ENCODE measurements at places on chromosomes 13 and 19.
A peak's percentile ranks its signal among the peaks of the same experiment; 100 is the strongest.

GRCh38 chr19:14544977-14545715, 15.8 kb downstream of the TECR start:
- no peak for DNase-seq

DNA sequence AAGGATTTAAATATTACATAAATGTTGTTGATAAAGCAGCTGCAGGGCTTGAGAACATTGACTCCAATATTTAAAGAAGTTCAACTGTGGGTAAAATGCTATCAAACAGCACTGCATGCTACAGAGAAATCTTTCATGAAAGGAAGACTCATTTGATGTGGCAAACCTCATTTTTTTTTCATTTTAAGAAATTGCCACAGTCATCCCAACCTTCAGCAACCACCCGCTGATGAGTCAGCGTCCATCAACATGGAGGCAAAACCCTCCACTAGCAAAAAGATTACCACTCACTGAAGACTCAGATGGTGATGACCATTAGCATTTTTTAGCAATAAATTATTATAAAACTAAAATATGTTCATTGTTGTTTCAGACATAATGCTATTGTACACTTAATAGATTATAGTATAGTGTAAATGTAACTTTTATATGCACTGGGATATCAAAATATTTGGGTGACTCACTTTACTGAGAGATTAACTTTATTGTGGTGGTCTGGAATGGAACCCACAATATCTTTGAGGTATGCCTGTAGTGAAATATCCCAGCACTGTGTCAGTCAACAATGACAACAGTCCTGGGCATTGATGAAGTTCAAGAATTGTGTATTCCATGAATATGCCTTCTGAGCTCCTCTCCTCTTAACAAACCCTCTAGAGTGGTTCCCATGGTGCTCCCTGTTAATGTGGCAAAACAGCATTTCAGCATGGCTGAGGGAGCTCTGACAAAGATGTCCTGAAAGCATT, 52.4 kb upstream of the SOX21 start:
- no peak for DNase-seq

- DNase-seq: no peak
Observed at GRCh38 chr19:9828551-9829063, 889 bp downstream of the UBL5 start.

GRCh38 chr13:40508127-40508526, 158.3 kb downstream of the FOXO1 start:
- no peak for DNase-seq

GRCh38 chr13:101556676-101557123, 104.2 kb downstream of the ITGBL1 start:
- no peak for DNase-seq

- no peak for DNase-seq
Observed at GRCh38 chr13:92830821-92831220, 395.8 kb upstream of the GPC6 start.

DNA sequence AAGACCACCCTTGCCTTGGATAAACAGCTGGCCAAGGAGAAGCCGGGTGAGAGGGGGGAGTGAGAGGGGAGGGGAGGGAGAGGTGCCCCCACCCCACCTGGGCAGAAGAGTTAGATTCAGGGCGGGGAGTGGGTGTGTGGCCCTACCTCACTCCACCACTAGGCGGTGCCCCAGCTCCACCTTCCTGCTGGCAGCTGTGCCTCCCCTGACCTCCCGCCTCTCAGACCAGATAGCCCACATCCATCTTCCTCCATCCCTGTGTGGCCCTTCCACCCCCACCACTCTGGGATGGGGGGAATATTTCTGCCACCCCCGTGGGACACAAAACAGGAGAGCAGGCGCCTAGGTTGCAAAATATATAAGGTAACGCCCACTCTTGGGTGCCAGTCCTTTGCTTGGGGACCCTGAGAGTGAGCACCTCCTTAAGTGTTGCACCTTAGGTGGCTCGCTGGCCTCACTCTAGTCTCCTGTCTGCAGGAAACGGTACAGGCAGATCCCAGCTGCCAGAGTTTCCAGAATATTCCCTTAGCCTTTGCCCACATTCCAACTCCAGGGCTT, 13.8 kb upstream of the EHD2 start:
- peak; percentile 49 for DNase-seq

- no peak for DNase-seq
Observed at GRCh38 chr13:42865768-42866102, 84.4 kb downstream of the FAM216B start.

GRCh38 chr19:18895824-18896341, at the start of gene CERS1:
TSS of gene CERS1 (minus strand) at chr19:18896158. CDS start at chr19:18896072, 86 bp downstream.
- DNase-seq: no peak

DNA sequence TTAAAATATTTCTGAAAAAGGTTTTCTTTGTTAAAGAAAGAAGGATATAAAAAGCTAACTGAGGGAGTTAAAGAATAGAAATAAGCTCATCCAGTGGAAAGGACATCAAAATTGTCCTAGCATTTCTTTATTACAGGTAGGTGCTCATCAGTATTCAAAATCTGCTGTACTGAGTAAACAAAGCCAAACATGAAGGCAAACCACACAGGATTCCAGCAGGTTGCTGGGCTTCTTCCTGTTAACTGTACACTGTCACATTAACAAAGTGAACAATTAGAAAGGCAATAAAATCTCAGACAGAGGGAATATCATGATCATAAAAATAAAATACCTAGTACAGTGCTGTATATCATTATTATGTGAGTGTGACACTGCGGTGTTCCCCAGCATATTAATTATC, 1541.0 kb downstream of the SLITRK5 start:
- no peak for DNase-seq

DNA sequence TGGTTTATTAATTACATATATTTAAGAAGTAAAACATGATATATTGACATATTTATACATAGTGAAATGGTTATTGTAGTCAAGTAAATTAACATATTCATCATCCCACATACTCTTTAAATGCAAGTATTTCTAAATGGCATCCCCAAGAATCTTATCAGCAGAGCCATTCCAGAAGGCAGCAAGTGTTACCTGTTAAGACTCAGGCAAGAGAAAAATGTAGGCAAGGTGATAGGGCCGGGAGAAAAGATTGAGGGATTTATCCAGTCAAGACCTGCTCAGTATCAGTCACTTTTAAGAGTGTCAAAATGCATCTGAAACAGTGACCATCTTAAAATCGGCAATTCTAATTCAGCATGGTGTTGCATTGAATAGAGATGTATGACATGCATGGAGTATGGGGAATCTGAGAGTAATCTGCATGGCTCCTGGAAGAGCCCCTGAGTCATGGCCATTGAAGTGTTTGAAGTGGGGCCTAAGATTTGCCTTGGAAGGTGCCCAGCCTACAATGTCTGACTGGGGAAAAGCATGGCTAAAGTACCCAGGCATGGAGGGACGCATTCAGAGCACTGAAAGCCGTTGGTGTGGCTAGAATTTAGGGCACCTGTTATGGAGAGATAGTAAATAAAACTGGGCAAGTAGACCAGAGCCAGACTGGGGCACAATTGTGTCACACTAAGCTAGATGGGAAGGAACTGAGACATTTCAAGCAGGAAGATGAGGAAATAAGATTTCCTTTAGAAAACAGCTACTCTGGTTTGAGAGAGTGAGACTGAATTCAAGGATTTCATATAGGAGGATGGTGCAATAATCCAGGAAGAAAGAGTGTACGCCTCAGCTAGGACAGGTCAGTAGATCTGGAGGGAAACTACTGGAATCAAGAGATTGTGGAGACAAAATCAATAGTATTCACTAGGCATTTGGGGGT, 25.0 kb upstream of the C1QTNF9B start:
- DNase-seq: no peak

DNA sequence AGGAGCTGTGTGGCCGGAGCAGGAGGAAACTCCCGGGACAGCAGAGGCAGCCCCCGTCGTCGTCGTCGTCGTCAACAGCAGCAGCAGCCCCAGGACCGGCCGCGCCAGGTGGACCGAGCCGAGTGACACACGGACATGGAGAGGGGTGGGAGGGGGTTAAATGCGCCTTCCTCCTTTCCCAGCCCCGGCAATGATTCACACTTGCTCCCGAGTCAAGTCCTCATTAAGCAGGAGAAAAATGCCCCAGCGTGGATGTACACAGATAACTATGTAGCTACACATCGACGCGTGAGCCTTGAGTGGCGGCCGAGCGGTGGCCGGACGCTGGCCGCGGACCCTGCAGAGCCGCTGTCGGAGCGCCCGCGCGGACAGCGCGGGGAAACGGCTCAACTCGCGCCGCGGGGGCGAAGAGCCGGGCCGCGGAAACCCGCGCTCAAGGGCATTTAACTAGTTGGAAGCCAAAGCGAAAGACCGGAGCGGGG, 645 bp downstream of the UBL3 start:
- DNase-seq: peak; percentile 46

DNA sequence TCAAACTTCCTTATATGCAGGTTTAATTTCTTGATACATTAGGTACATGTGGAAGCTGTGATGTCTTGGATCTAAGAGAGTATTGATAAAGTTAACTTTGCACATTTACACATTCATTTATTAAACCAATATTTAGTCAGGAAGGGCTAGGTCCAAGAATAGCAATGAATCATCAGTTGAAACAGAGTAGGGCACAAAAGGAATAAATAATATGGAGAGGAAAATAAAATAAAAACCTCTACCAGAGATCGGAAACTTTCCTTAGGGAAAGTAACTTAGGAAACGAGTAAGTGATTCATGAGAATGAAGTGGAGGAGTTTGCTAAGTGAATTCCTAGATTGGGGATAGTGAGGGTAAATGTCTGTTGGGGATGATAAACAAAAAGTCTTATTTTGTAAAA, 259.4 kb upstream of the DACH1 start:
- DNase-seq: no peak

DNA sequence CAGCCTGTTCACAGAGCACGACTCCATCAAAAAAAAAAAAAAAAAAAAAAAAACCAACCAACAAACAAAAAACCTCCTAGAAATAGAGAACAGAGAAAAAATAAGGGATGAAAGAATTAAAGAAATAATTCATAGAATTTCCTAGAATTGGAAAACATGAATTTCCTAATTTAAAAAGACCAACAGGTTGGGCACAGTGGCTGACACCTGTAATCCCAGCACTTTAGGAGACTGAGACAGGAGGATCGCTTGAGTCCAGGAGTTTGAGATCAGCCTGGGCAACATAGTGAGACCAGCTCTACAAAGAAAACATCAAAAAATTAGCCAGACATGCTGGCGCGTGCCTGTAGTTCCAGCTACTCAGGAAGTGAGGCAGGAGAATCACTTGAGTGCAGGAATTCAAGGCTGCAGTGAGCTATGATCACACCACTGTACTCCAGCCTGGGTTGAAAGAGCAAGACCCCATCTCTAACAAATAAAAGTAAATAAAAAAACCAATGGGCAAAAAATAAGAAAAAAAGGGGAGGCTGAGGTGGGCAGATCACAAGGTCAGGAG, 6.5 kb downstream of the SPART start:
- DNase-seq: no peak

GRCh38 chr13:100298691-100299090, 209.8 kb downstream of the PCCA start:
- no peak for DNase-seq

DNA sequence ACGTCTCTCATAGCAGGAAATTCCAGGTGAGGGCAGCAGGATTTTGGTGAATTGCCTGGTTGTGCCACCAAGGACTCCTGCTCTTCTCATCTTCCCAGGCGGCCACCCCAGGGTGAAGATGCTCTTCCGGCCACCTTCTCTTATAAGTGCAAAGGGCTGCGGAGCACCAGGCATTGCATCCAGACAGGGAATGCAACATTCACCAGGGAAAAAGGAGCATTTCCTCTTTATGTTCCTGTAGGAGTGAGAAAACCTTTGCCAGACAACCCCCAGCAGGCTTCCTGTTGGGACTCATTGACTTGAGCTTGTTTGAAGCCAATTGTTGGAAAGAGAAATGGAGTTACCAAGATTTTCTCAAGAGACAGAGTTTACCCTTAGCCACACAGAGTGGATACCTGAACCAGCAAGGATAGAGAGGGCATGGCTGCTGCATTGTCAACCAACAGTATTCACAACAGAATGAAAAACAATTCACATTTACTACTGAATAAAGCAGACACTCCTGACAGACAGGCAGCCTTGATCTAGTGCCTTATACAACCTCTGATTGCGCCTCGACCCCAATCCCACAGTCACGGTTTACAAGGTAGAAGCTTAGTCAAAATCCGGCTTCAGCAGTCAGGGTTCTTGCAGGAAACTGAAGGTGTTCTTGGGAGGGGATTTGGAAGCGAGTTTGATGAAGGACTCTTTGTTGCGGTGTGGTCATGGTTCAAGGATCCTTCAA, 1.8 kb upstream of the ATP11A start:
- no peak for DNase-seq

- no peak for DNase-seq
Observed at GRCh38 chr13:41178040-41178439, 16.3 kb downstream of the KBTBD7 start.

DNA sequence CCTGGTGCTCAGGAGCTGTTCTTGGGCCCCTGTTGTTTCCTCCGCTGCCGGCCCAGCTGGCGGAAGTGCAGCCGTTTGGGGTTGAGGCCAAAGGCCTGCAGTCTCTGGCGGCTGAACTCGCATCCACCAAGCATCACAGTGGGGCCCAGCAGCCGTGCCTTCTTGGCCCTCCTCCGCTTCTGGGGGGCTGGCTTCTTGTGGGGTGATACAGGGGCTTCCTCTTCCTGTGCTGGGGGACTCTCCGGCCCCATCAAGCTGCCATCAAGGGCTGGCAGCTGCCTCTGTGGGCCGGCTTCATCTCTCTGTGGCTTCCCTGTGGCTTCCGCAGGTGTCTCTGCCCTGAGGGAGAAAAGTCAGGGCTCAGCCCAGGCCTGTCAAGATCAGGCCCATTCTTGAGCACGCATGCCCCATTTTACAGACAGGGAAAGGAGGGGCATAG, 10.3 kb downstream of the ATG4D start:
- peak; percentile 74 for DNase-seq

GRCh38 chr13:33263484-33263883, 22.1 kb downstream of the STARD13 start:
- DNase-seq: no peak

DNA sequence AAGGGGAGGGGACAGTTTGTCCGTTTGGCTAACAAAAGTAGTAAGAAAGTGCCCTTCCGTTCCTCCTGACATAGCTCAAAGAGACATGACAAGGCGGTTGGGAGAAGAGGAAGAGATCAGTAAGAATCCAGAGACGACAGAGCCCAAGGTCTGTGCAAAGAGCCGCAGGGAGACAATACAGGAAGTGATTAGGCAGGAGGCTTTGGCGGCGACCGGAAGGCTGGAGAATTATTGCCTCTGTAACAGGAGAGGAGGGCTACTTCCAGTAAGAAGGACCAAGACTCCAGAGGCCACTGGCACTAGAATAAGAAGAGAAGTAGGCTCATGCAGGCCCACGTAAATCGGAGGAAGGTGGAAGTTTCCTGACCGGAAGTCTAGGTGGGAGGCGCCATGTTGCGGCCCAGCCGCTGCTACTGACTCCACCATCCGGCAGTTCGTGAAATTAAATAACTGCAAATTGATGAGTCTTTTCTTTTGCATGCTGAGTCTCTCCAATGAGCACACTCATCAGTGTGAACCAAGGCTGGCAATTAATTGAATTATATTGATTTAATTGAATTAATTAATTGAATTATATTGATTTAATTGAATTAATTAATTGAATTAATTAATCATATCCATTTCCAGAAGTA, 9.9 kb downstream of the RFX2 start:
- DNase-seq: peak; percentile 45

- no peak for DNase-seq
Observed at GRCh38 chr19:40752257-40752781, 1.3 kb downstream of the SNRPA start.

All from CD4-positive, alpha-beta T cell treated with Interleukin-4 for 1 hour (primary cell).